ENCODE measurements at places on chromosomes 3 and 15. TPM values are rescaled to one million over a fixed set of nuclear protein-coding genes. Genes with fewer than 3 reads are reported as not detected.

The SLC9C1 gene
- total RNA-seq, result 1.2 TPM

The STRC gene
- total RNA-seq, result 0.19 TPM

The TMEM212 gene
- not detected for total RNA-seq

The LMAN1L gene
- not detected for total RNA-seq

The LINGO1 gene
- 3.9 TPM for total RNA-seq

The PDZRN3 gene
- 13.2 TPM for total RNA-seq

The FMN1 gene
- 44.8 TPM for total RNA-seq

The CACNA2D3 gene
- total RNA-seq, result 11.2 TPM

The TRIM42 gene
- not detected for total RNA-seq

Data from kidney (tissue), 22 donors.